Anterior cingulate cortex (tissue), 58 donors: ENCODE measurements at places on chromosomes 3 and 15.

DNA sequence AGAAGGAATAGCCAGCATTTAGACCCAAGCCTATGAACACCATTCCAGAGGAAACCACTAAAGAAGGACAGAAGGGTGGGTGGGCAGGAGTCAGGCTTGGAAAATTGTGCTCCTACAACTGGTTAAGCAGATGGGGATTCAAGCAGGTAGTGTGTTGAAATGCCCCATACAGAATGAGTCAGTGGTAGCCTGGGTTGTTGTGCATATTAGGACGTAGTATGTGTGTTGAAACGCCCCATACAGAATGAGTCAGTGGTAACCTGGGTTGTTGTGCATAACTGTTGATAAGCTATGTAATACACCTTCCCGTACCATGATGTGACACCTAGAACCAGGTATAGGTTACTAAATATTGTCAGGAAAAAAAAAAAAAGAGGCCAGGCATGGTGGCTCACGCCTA, 34.0 kb downstream of the MINDY4B start:
- no peak for DNase-seq

DNA sequence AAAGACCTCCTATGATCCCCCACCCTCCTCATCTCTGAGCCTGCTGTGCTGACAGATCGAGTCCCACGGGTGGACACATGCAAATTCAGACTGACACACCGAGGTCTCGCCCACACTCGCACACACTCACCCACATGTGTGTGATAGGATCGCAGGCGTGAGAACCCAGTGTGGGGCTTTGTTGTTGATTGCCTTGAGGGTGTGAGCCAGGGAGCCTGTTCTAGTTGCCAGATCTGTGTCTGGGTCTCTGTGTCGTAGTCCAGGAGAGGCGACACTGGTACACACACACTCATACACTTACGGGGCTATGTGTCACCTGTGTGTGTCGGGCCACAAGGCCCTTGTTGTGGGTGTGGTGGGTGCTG, 2.0 kb downstream of the EPHB3 start:
- peak; percentile 23 for DNase-seq

DNA sequence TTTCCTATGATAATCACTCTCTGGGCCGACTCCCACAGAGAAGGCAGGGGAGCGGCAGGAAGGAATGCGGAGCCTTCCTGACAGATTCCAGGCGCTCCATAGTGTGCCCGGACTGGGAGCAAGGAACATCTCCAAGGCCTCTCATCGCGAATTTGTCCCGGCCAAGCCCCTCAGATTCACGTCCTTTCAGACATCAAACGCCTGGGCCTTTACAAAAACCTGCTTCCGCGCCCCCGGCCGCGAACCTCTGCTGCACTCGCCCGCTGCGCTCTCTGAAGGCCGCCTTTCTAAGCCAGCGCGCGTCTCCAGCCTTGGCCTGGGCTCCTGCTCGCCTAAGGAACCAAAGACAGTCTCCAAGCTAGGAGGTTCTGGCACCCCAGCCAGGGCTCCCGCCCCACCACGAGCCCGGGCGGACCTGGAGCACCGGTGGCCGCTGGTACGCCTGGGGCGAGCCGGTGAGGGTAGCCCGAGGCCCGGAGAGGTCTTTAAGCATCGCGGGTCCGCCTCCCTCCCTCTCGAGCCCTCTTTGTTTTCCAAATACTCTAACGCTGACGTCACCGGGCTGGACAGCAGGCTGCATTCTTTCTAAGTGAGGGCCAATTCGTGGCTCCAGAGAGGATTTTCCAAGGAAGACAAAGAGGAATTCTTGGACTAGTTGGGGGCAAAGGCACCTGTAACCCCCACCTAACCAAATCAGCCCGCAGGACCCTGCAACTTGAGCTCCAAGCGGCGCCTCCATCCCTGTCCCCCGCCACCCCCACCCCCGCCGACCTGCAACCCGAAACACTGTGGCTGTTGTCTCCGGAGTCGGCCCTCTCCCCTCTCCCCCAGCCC, 759 bp downstream of the AMOTL2 start:
- DNase-seq: peak; percentile 66

GRCh38 chr3:26683902-26684301, 61.3 kb downstream of the LRRC3B start:
- DNase-seq: no peak

DNA sequence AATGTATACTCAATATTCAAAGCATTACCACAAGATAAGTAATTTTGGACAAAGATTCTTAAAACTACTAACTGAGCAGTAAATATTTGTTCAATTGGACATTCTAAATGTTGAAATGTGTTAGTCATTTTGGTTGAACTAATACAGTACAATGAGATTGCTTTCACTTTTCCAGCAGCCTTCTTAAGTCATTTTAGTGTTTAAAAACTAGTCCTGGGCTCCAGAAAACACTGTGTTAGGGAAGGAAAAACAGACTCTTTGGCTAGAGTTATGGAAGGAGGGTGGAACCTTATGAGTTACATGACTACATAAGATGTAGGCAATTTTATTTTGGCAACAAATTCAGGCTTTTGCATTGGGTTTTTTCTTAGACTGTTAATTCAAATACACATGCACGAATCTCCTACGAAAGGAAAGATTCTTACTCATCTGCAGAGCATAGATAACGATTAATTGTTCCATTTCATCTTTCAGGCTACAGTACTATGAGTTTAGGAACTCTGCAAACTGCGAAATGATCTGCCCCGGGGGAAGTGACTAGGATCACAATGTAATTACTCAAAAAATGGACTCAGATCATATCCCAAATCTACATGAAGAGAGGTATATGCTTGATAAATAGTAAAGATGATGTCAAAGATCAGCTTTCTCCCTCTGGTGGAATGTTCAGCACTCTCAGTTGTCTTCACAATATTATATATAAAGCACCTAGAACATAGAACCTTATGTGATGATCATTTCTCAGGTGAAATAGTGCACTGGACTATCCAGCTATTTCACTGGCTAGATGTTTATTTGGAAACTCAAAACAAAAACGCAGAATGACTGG, 492.8 kb upstream of the MDFIC2 start:
- no peak for DNase-seq

- no peak for DNase-seq
Observed at GRCh38 chr15:80693682-80694610, 1.2 kb upstream of the ABHD17C start.

DNA sequence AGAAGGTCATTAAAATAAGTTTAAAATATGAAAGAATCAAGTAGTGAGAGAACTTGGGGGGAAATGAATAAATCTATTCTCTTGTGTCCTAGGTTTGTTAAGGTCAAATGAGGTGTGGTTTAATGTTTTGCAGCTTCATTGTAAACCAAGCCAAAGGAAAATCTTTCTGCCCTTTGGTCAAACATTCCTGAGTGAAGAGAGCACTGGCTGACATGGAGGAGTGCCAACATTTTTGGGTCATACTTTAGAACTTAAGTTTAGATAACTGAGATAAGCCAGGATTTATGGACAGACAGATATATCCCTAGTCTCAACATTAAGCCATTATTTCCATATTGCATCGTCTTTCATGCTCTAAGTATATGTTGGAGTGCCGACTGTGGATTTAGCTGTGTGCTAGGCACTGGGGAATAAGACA, 66.4 kb downstream of the PTPRG start:
- no peak for DNase-seq

DNA sequence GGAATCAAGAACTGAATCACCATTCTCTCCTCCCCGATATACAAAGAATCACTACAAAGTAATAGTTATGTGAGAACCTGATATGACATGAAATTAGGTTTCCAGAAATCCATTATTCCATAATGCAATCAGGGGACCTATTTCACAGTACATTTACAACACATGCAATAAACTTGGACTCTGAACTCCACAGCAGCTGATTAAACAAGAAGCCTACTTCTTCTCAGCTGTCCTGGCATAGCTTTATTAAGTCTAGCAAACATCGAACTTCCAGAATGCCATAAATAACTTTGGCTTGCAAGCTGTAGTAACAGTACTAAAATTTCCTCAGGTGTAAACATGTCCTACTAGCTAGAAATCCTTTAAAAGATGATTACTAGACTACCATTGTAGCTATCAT, 17.8 kb downstream of the PDCD10 start:
- DNase-seq: no peak

GRCh38 chr15:39501366-39502081, 79.4 kb upstream of the THBS1 start:
- DNase-seq: no peak

DNA sequence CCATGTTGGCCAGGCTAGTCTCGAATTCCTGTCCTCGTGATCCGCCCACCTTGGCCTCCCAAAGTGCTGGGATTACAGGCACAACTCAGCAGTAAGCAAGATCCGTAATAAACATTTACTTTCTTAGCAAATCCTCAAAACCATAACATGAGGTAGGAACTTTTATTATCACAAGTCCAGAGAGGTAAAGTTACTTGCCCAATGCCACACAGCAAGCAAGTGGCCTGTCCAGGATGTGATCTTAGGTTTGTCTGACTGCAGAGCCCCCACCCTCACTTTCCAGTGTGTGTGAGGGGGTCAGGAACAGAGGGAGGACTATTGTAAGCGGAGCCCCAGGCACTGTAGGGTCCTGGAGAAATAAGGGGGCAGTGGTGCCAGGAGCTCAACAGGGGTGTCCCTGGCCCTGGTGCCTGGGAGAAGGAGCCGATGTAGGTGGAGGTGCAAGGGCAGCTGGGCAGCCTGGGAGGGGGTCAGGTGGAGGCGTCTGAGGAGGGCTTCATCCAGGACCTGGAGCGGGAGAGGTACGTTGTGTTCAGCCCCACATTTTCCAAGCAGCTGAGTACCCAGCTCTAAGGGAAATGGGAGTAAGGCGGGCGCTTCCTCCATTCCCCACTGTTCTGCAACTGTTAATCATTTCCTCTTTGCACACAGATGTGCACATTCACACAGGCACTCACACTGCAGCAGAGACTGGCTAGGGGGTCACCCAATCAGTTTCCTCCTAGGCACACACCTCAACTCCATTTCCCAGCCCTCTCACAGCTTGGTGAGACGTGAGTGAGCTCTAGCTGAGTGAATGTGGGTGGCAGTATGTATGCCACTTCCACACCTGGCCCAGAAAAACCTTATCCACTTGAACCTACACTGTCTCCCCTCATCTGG, 5.9 kb downstream of the RPUSD3 start:
- DNase-seq: no peak

- no peak for DNase-seq
Observed at GRCh38 chr15:79916502-79917132, 19.8 kb upstream of the MTHFS start.

DNA sequence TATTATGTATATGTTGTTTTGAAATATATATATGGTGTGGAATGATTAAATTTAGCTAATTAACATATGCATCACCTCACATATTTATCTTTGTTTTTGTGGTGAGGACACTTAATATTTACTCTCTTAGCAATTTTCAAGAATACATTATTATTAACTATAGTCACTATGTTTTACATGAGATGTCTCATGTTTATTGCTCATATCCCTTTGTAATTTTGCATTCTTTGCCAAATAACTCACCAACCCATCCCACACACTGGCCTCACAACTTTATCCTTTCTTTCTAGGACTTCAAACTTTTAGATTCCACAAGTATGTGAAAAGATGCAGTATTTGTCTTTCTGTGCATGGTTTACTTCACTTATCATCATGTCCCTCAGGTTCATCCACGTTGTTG, 950.2 kb upstream of the CADM2 start:
- no peak for DNase-seq

DNA sequence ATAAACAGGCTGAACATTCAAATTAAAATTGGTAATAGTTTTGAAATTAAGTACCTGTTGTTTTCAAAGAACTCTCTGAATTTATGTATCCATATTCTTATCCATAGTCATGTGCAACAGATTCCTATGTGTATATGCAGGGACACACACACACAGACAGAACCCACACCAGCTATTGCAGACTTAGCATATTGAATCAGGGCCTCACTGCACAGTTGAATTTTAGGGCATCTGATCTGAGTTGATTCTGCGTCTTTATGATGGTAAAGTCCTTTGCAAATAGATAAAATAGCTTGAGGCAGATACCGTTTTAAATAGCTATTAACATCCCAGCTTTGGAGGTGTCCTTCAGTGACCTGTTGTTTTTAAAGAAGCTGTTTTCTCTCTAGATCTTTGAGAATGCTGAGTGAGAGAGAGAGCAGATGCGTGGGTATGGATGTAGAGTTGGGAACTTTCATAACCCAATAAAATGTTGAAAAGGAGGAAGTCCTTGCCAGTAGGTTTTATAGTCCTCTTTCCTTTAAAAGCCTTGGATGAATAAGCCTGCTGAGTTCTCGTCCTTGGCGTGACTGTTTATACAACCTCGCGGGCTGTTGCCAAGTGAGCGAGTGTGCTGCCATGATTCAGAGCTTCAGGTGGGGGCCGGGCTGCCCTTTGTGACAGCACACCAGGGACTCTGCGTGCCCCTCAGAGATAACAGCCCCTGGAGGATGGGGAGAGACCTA, 18.3 kb downstream of the MYZAP start:
- no peak for DNase-seq

DNA sequence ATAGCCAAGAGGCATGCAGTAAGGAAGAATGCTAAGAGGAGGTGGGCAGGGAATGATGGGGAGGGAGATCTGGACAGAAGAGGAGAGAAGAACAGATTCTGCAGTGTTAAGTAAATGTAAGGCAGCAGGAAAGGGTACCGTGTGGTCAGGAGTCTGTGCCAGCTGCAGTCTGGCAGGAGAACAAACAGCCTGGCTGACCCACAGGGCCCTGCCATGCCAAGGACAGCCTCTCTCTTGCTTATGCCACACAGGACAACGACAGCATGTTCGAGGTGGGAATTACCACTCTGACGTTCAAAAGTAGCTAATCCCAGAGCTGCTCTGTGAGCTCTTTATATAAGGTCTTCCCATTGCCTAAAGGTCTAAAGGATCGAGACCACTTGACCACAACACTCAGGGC, 31.3 kb downstream of the DAPK2 start:
- no peak for DNase-seq

- no peak for DNase-seq
Observed at GRCh38 chr3:169489775-169490546, 173.6 kb downstream of the MECOM start.

GRCh38 chr15:83554558-83554957, 99.4 kb upstream of the ADAMTSL3 start:
- DNase-seq: no peak

DNA sequence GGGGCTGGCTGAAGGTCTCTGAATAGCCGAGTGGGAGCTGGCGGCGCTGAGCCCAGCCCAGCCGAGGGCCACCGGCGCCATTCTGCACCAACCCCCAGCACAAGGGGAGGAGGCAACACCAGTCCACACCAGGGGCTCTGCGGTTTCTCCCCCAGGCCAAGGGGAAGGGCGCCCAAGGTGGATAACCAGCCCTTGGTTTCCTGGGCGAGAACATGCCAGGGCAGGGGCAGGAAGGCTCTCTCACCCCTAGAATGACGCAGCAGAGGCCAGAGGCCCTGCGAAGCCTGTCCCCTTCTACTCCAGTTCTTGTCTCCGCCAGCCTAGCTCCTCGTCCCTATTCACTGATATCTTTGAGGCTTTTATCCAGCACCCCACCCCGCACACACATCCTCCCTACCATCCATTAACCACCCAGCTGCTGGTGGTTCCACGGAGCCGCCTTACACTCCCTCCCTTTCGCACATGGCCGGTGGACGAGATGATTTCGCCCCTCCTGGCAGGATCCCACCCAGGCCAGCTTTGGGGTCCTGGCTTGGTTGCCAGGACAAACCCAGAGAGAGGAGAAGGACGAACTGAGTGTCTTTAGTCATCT, 1.3 kb downstream of the RBPMS2 start:
- no peak for DNase-seq
